Ascending aorta (tissue), 2 donors: ENCODE measurements at places on chromosomes 7 and 10.

DNA sequence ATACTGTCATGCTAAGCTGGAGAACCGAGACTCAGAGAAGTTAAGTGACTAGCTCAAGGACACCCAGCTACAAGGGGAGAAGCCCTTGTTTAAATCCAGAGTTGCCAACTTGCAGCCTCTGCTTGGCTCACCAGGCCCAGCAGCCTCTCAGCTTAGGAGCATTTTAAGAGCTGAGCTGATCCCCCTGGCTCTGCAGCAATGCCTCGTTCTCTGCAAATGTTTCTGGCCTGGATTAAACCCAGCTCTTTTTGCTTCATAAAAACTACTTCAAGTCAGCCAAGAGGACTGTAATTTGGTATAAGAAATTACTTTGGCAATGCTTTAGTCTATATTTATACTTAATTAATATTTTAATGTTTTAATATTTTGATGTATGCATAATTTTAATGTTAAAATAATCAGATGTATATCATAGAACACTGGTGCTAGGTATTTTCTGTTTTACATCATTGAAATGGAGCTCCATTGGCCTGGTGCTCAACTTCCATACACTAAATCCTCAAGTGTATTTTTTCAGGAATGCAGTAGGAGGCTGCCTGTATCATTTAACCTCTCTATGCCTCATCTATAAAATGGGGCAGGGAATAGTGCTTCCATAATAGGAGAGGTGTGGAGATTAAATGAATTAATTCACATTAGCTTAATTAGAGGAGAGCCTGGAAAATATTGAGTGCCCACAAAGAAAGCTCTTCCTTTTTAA lies 184.2 kb downstream of the EMX2 start:
- H3K27me3 ChIP-seq = no peaks in the 10 kb centered on the region
- no peak overlapping the region for H3K4me3 ChIP-seq
- no peaks in the 10 kb centered on the region for H3K36me3 ChIP-seq
- H3K27ac ChIP-seq = no peak overlapping the region
- no peak for DNase-seq

GRCh38 chr7:255038-255435 lies 34.9 kb upstream of the FOXL3 start:
- H3K4me1 ChIP-seq = no peaks in the 10 kb centered on the region
- no peak for DNase-seq

GRCh38 chr7:87934699-87935383 lies 790 bp downstream of the ADAM22 start:
- no peaks in the 10 kb centered on the region for H3K27me3 ChIP-seq
- no peak overlapping the region for H3K27ac ChIP-seq
- no peaks in the 10 kb centered on the region for H3K36me3 ChIP-seq

DNA sequence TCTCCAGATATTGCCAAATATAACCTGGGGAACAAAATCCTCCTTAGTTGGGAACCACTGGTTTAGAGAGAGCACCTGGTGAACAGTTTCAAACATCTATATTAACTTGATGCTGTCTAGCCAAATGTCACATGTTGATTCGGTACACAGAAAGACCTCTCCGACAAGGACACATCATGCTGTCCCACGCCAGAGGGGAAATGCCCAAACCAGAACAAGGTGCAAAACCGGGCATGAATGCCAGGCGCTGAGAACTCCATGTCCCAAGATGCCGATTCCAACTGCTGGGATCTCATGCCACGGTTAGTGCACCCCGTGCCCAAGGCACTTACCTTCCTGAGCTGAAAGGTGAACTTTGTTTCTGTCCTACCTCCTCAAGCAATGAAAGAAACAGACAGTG lies 100.8 kb downstream of the SFMBT2 start:
- H3K4me1 ChIP-seq = no peaks in the 10 kb centered on the region
- DNase-seq = no peak
- H3K36me3 ChIP-seq = no peaks in the 10 kb centered on the region
- H3K27me3 ChIP-seq = no peaks in the 10 kb centered on the region
- H3K4me3 ChIP-seq = no peak overlapping the region
- no peak overlapping the region for H3K27ac ChIP-seq

GRCh38 chr7:30424506-30424905 lies 54.1 kb downstream of the NOD1 start:
- H3K4me1 ChIP-seq = no peaks in the 10 kb centered on the region
- H3K27me3 ChIP-seq = no peaks in the 10 kb centered on the region
- no peak for DNase-seq
- H3K36me3 ChIP-seq = peaks cover 48% of the 10 kb centered on the region
- no peak overlapping the region for H3K4me3 ChIP-seq

DNA sequence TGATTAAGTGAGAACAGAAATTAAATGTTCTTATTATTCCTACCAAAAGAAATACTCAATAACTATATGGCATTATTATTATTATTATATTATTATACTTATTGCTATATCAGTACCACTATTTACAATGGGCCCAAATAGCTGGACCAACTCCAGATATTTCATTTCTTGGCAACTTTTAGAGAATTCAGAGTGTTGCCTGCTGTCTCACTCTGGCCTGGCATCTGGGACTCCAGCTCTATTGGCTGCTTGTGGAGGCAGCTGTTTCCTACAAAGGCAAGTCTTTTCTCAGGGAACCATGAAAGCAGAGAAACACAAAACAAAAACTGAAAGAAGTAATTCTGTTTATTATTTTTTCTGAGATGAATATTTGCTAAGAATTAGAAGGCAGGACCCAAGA lies 105.1 kb upstream of the SORCS1 start:
- no peaks in the 10 kb centered on the region for H3K4me1 ChIP-seq
- no peak overlapping the region for H3K4me3 ChIP-seq
- DNase-seq = no peak
- H3K36me3 ChIP-seq = no peaks in the 10 kb centered on the region

- no peak overlapping the region for H3K27ac ChIP-seq
- no peak overlapping the region for H3K4me3 ChIP-seq
- H3K4me1 ChIP-seq = no peaks in the 10 kb centered on the region
- DNase-seq = no peak
- no peaks in the 10 kb centered on the region for H3K27me3 ChIP-seq
Observed at GRCh38 chr10:84818961-84819360, 490.6 kb downstream of the CCSER2 start.

- no peak overlapping the region for H3K27ac ChIP-seq
- H3K36me3 ChIP-seq = no peaks in the 10 kb centered on the region
- no peak overlapping the region for H3K4me3 ChIP-seq
- no peaks in the 10 kb centered on the region for H3K4me1 ChIP-seq
- H3K27me3 ChIP-seq = no peaks in the 10 kb centered on the region
Observed at GRCh38 chr7:158461824-158462223, 125.8 kb downstream of the PTPRN2 start.

DNA sequence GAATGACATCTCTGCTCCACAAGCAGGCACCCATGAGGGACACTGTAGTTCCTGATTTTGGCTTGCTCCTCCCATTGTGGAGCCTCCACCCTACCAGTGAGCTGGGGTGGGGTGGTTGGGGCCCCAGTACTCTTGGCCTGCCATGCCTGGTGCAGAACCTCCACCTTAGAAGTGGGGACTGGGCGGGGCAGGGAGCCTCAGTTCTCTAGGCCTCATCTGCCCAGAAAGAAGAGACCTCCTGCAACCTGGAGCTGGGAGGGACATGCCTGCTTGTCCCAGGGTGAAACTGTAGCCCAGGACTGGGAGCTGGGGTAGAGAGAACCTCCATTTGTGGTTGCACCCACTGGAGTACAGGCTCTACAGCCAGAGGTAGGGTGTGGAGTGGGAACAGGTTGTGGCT lies 14.4 kb downstream of the RAMP3 start:
- DNase-seq = peak; percentile 21
- no peak overlapping the region for H3K27ac ChIP-seq
- no peaks in the 10 kb centered on the region for H3K36me3 ChIP-seq
- H3K4me1 ChIP-seq = no peaks in the 10 kb centered on the region
- H3K4me3 ChIP-seq = no peak overlapping the region

GRCh38 chr10:1266033-1266802 lies 210.0 kb downstream of the WDR37 start:
- H3K4me3 ChIP-seq = no peak overlapping the region
- no peaks in the 10 kb centered on the region for H3K36me3 ChIP-seq
- no peaks in the 10 kb centered on the region for H3K4me1 ChIP-seq
- no peaks in the 10 kb centered on the region for H3K27me3 ChIP-seq
- H3K27ac ChIP-seq = no peak overlapping the region

DNA sequence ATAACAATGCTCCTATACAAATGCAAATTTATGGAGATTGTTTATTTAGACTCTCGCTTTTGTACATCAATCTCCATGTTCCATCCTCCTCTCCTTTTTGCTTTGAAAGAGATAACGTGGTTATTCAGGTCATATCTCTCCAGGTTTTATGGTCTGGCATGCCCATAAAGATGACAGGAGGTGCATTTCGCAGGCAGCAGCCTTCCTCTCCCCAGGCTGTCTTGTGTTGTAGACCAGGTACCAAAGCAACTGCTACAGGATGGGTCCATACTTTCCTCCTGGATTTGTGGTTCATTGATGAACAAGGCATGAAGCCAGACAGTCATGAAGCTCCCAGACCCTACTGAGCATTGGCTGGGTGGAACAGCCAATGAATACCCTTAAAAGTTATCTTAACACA lies 400.2 kb upstream of the NPVF start:
- H3K27ac ChIP-seq = no peak overlapping the region
- H3K27me3 ChIP-seq = no peaks in the 10 kb centered on the region
- no peak overlapping the region for H3K4me3 ChIP-seq
- no peaks in the 10 kb centered on the region for H3K4me1 ChIP-seq
- DNase-seq = no peak
- H3K36me3 ChIP-seq = no peaks in the 10 kb centered on the region

DNA sequence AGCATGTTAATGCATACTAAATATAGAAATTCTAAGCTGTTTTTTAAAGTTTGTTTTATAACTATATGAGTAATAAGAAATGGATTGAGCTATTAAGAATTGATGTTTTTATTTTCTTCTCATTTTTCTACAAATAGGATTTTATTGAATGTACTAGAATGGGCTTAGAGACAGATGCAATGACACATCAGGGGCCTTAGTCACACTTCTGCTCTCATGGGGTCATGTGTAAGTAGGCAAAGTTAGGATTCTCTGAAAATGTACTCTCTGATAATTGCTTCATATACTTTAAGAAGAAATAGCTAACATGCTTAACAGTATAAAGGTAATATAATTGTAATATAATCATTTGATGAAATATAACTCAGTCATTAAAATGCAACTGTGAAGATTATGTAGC lies 154.6 kb downstream of the ZNF438 start:
- H3K4me3 ChIP-seq = no peak overlapping the region
- H3K4me1 ChIP-seq = no peaks in the 10 kb centered on the region
- no peaks in the 10 kb centered on the region for H3K36me3 ChIP-seq
- DNase-seq = no peak
- H3K27ac ChIP-seq = no peak overlapping the region

DNA sequence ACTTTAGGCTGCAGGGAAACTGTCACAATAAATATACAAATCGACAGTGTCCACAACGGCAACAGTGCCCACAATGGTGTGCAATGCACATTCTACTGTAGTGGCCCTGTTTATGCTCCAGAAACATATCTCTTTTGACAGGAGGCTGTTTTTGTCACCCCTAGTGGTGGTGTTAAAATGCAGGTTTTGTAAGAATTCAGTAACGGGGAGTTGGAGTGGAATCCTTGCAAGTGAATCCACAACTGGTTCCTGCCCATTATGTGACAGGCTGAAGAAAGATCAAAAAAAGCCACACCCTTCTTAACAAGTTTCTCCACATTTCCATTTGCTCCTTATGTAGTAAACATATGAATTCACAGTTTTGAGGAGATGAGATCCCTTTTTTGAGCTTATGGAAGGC lies 58.5 kb downstream of the BEND7 start:
- H3K36me3 ChIP-seq = peaks cover 10% of the 10 kb centered on the region
- no peak overlapping the region for H3K27ac ChIP-seq
- DNase-seq = no peak
- H3K4me1 ChIP-seq = no peaks in the 10 kb centered on the region

DNA sequence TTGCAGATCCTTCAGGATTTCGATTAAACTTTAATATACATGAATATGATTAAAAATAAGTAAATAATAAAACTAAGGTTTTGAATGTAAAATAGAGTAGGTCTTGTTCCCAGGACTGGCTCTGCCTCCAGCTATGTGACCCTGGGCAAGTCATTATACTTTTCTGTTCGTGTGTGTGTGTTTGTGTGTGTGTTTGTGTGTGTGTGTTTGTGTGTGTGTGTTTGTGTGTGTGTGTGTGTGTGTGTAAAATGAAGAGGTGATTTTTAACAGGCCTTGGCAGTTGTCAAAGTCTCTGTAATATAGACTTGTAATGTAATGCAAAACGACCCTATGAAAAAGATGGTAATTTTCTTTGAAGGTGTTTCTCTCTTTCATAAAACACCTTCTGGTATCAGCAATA lies 79.2 kb downstream of the HGF start:
- no peak for DNase-seq
- H3K27ac ChIP-seq = no peak overlapping the region
- H3K4me3 ChIP-seq = no peak overlapping the region
- no peaks in the 10 kb centered on the region for H3K4me1 ChIP-seq
- no peaks in the 10 kb centered on the region for H3K27me3 ChIP-seq
- no peaks in the 10 kb centered on the region for H3K36me3 ChIP-seq

DNA sequence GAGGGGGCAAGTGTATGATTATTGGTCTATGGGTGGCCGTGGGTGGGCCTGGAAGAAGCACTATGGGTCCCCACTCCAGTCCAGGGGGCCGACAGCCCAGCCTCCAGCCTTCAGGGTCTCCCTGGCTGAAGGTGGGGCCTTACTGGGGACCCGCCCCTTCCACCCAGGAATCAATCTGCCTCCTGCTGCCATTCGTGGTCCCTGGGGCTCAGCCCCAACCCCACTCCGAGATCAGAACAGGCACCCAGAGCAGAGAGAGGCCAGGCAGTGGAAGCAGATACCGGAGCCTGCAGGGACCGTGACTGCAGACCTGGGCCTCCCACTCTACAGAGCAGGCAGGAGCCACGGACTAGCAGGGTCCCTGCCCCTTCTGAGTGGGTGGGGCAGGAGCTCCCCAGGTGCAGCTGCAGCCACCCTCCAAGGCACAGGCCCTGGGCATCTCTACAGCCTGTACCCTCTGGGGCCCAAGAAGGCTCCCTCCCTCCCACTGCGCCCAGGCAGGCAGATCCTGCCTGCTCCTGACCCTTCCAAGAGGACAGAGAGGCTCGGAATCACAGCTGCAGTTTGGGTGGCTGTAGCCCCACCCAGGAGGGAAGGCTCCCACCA lies 13.6 kb upstream of the FOXL3 start:
- H3K36me3 ChIP-seq = no peaks in the 10 kb centered on the region
- no peak for DNase-seq
- no peak overlapping the region for H3K4me3 ChIP-seq
- no peaks in the 10 kb centered on the region for H3K4me1 ChIP-seq
